ENCODE measurements at places on chromosomes 2 and 18.

- DNase-seq: peak; percentile 34
These were observed 71.7 kb downstream of the NCAPH start for GRCh38 chr2:96407041-96407918.

GRCh38 chr2:38907743-38908562 is 18.3 kb downstream of the ARHGEF33 start:
- no peak for DNase-seq

GRCh38 chr2:84631985-84632384 is 115.7 kb downstream of the DNAH6 start:
- no peak for DNase-seq

- no peak for DNase-seq
These were observed 273.7 kb upstream of the UBE2E3 start for GRCh38 chr2:180706694-180707093.

DNA sequence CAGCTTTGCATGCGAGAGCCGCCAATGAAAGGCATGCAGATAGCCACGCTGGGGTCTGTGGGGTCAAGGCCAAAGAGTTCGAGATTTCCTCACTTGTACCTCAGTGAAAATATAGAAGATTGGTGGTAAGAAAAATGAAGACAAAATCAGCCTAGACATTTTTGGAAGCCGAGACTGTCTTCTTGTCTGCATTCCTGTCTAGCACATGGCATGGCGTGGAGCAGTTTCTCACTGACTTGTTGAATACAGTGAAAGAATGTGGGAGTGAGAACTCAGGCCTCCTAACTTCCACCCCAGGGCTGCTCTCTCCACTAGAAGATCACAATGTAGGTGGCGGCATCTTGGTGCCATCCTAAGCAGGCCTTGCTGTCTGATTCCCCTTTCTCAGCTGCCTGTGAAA is 740.8 kb upstream of the HS6ST1 start:
- DNase-seq: no peak

DNA sequence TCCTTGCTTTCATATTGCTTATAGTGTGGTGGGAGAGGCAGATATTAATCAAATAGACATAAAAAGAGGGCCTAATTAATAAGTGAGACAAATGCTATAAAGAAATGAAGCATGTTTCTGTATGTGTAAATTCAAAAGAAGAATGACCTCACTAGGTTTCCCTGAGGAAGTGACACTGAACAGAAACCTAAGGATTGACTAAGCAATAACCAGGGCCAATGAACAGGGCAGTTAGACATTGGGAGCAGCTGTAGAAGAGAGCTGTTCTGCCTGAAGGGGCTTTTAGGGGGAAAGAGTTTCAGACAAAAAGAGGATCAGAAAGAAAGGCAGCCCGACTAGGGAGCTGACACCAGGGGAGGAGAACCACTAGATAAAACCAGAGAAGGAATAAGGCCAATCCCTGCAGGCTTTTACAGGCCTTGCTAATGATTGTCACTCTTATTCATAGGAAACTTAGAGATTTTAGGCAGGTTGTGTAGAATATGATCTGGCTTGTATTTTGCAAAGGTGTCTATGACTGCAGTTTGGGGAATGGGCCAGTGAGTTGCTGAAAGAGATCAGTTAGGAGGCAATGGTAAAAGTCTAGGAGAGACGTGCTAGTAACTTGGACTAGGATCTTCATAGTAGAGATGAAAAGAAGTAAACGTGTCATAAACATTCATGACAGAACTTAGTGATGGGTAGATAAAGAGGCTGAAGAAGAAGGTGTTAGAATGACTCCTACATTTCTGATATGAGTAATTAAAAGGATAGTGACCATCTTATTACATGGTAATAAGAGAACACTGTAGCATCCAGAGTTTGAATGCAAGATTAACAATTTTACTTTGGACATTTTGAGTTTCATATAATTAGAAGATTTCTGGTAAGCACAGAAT is 26.8 kb upstream of the NABP1 start:
- no peak for DNase-seq

- no peak for DNase-seq
These were observed 109.9 kb downstream of the TMEM182 start for GRCh38 chr2:102871707-102872106.

DNA sequence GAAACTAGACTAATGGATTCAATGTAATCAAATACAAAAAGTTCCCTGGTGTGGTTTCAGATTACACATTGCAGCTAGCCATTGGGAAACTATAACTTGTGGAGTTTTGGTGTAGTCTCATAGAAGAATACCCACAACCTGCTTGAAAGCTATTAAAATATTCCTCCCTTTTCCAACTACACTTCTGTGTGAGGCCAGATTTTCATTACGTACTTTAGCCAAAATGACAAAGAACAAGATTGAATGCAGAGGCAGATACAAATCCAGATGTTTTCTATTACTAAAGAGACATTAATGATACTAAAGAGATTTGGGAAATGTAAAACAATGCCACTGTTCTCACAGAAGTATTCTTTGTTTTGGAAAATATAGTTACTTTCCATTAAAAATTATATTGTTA is 128.7 kb upstream of the SLC35G4 start:
- DNase-seq: no peak

- DNase-seq: no peak
These were observed 76.0 kb downstream of the EPC2 start for GRCh38 chr2:148720501-148721001.

- no peak for DNase-seq
These were observed 90.6 kb upstream of the FAM124B start for GRCh38 chr2:224492531-224492930.

Data from activated gamma-delta T cell (primary cell).